ENCODE measurements at places on chromosomes 1 and 21. TPM values are rescaled to one million over a fixed set of nuclear protein-coding genes. Genes with fewer than 3 reads are reported as not detected.

SPRR2E gene
- not detected for total RNA-seq

GBP5 gene
- 34.3 TPM for total RNA-seq

CD5L gene
- total RNA-seq = not detected

LCE1C gene
- not detected for total RNA-seq

EVA1B gene
- total RNA-seq = 10.7 TPM

FH gene
- total RNA-seq = 102 TPM

VHLL gene
- not detected for total RNA-seq

IVL gene
- total RNA-seq = not detected

LRRC53 gene
- not detected for total RNA-seq

TNFAIP8L2 gene
- 28.7 TPM for total RNA-seq

TMPRSS15 gene
- total RNA-seq = not detected

SPRR3 gene
- not detected for total RNA-seq

GRCh38 chr1:67733681-67734322 lies 48.8 kb downstream of the GADD45A start:
- H3K27ac ChIP-seq = no peak overlapping the region
- no peaks in the 10 kb centered on the region for H3K36me3 ChIP-seq
- no peak for DNase-seq
- peaks cover 25% of the 10 kb centered on the region for H3K4me1 ChIP-seq

GRCh38 chr1:13760921-13761320 lies 60.9 kb downstream of the PRDM2 start:
- no peak overlapping the region for H3K27ac ChIP-seq
- no peak for DNase-seq
- peaks cover 17% of the 10 kb centered on the region for H3K36me3 ChIP-seq
- H3K4me3 ChIP-seq = no peak overlapping the region
- H3K27me3 ChIP-seq = no peaks in the 10 kb centered on the region
- H3K4me1 ChIP-seq = peaks cover 39% of the 10 kb centered on the region

GRCh38 chr1:204619721-204620120 lies 65.8 kb downstream of the LRRN2 start:
- no peak overlapping the region for H3K4me3 ChIP-seq
- H3K27ac ChIP-seq = no peak overlapping the region
- H3K27me3 ChIP-seq = no peaks in the 10 kb centered on the region
- H3K36me3 ChIP-seq = no peaks in the 10 kb centered on the region
- no peak for DNase-seq

GRCh38 chr1:159430985-159431384 lies 1.0 kb upstream of the OR10J4 start:
- H3K4me1 ChIP-seq = no peaks in the 10 kb centered on the region
- H3K27me3 ChIP-seq = no peaks in the 10 kb centered on the region
- no peak overlapping the region for H3K4me3 ChIP-seq
- no peak overlapping the region for H3K27ac ChIP-seq

DNA sequence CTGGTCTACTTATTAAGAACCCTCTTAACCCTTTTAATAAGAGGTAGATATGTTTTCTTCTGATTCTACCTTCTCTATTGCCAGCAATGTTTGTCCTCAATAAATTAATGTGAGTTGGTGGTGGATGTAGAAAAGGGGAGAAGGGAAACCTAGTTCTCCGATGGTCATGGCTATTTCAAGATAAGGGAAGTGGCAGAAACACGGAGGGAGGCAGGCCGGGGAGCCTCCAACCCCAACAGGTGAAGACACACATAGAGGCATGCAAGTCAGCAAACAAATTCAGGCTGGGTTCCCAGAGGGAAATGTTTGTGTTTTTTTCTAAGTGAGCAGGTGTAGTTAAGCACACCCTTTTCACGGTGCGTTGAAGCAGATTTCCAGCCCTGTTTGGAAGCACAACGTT lies 31.0 kb upstream of the CLDN14 start:
- no peak overlapping the region for H3K27ac ChIP-seq
- DNase-seq = no peak
- peaks cover 8% of the 10 kb centered on the region for H3K27me3 ChIP-seq

DNA sequence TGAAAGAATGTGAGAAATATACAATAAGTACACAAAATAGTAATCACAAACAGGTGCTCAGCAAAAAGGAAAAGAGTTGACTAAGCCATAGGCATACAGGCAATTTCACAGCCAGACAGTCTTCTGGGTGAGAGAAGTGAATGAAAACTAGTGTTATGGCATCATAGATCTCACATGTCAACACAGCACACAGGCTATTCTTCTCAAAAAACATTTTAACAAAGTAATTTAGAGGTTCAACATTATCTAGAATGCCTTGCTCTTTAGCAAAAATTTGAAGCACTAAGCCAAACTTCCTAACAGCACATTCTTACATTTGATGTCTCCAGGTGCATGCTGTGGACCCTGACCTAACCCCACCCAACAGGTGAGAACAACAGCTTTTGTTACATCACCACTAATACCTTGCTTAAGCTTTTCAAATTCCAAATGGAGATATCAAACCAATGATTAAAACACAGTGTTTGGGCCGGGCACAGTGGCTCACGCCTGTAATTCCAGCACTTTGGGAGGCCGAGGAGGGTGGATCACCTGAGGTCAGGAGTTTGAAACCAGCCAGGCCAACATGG lies 30.5 kb downstream of the OTUD7B start:
- no peak overlapping the region for H3K4me3 ChIP-seq
- peaks cover 29% of the 10 kb centered on the region for H3K4me1 ChIP-seq
- no peaks in the 10 kb centered on the region for H3K27me3 ChIP-seq
- peaks cover 24% of the 10 kb centered on the region for H3K36me3 ChIP-seq
- DNase-seq = no peak

DNA sequence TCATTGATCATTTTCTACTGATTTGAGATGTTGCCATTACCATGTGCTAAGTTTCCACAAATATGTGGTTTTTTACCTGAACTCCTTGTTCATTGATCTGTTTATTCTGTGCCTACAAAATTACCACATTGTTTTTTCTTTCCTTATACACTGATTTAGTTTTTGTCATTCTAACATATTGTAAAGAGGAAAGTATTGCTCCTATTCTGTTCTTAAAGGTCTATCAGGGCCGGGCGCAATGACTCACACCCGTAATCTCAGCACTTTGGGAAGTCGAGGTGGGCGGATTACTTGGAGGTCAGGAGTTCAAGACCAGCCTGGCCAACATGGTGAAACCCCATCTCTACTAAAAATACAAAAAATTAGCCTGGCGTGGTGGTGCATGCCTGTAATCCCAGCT lies 75.1 kb downstream of the CAMTA1 start:
- H3K4me1 ChIP-seq = peaks cover 7% of the 10 kb centered on the region
- no peak for DNase-seq
- H3K27me3 ChIP-seq = no peaks in the 10 kb centered on the region
- H3K4me3 ChIP-seq = no peak overlapping the region

GRCh38 chr21:27261676-27262075 lies 294.8 kb upstream of the ADAMTS5 start:
- no peak overlapping the region for H3K4me3 ChIP-seq
- no peaks in the 10 kb centered on the region for H3K36me3 ChIP-seq
- peaks cover 2% of the 10 kb centered on the region for H3K4me1 ChIP-seq
- no peak overlapping the region for H3K27ac ChIP-seq

GRCh38 chr1:17259233-17259873 lies 10.5 kb downstream of the PADI3 start:
- no peaks in the 10 kb centered on the region for H3K4me1 ChIP-seq
- no peak for DNase-seq
- H3K27ac ChIP-seq = no peak overlapping the region
- peaks cover 1% of the 10 kb centered on the region for H3K27me3 ChIP-seq
- no peaks in the 10 kb centered on the region for H3K36me3 ChIP-seq
- H3K4me3 ChIP-seq = no peak overlapping the region

GRCh38 chr21:36386031-36386642 lies 945 bp downstream of the CHAF1B start:
- H3K27ac ChIP-seq = peak overlapping the region; percentile 53
- H3K36me3 ChIP-seq = peaks cover 28% of the 10 kb centered on the region
- H3K27me3 ChIP-seq = no peaks in the 10 kb centered on the region
- peak overlapping the region; percentile 82 for H3K4me3 ChIP-seq

DNA sequence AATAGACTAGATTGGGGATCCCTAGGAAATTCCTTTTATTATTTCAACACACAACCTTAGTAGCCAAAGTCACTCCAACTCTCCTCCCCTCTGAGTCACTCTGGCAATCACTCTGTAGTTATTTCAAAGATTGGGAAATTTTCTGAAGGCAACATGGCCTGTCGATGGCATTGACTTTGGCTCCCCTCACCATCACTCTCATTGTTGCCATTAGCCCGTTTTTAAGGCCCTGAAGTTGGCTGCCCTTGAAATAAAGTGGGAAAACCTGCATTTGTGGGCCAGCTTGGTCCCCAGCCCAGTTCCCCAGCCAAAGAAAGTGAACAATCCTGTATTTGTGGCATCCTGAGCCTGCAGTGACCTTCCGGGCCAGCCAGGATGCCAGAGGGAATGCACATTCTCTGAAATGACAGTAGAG lies 52.5 kb downstream of the CDC7 start:
- no peak overlapping the region for H3K4me3 ChIP-seq
- peaks cover 14% of the 10 kb centered on the region for H3K36me3 ChIP-seq
- peak overlapping the region; percentile 93 for H3K27ac ChIP-seq
- H3K4me1 ChIP-seq = peaks cover 87% of the 10 kb centered on the region

GRCh38 chr1:222911866-222912265 lies 97.0 kb downstream of the DISP1 start:
- no peak overlapping the region for H3K27ac ChIP-seq
- DNase-seq = no peak
- H3K27me3 ChIP-seq = no peaks in the 10 kb centered on the region
- H3K36me3 ChIP-seq = no peaks in the 10 kb centered on the region

DNA sequence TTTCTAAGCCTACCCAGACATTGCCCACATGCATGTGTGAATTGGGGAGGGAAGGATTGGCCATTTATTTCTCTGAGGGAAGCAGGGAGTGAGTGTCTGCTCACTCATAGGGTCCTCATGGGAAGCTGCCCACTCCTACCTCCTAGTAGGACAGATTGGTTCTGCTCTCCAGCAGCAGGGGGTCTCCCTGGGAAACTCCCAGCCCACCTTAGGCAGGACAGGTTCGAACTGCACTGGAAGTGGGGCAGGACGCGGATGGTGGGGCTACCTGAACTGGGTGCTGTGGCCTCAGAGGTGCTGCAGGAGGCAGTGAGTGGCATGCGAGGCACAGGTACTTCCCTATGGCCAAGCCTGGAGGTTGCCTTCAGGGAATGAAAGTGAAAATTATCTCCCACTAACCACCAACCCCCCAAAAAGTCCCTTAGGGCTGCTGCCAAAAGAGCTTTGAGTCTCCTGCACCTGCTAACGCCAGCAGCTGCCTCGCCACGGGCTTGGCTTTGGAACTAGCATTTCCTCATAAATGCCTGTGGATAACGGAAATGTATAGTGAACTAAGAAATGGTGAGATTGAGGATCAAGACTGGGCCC lies 157.0 kb upstream of the COA6 start:
- H3K27me3 ChIP-seq = peaks cover 35% of the 10 kb centered on the region
- no peaks in the 10 kb centered on the region for H3K36me3 ChIP-seq
- H3K27ac ChIP-seq = no peak overlapping the region
- peaks cover 19% of the 10 kb centered on the region for H3K4me1 ChIP-seq
- peak overlapping the region; percentile 28 for H3K4me3 ChIP-seq

GRCh38 chr21:28540514-28540913 lies 452.2 kb downstream of the LTN1 start:
- H3K4me1 ChIP-seq = no peaks in the 10 kb centered on the region
- H3K4me3 ChIP-seq = no peak overlapping the region
- DNase-seq = no peak
- H3K27me3 ChIP-seq = no peaks in the 10 kb centered on the region
- H3K27ac ChIP-seq = no peak overlapping the region

DNA sequence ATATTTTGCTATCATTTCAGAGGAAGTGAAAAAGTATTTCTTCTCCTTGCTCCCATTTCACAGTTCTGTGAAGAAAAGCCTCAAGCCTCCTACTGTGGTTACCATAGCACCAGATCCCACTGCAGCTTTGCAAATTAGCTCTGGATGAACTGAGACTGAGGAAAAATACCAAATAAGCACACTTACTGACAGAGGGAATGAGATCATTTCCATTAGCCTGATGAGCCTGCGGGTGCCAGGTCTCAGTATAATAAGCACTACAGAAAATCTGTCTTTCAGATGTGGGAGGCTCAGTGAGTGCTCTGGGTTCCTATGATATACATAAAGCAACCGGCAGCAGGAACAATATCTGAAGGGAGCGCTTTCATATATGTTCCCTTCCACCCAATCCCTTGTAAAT lies 21.4 kb downstream of the XKR8 start:
- no peak overlapping the region for H3K4me3 ChIP-seq
- no peaks in the 10 kb centered on the region for H3K27me3 ChIP-seq
- no peak overlapping the region for H3K27ac ChIP-seq

DNA sequence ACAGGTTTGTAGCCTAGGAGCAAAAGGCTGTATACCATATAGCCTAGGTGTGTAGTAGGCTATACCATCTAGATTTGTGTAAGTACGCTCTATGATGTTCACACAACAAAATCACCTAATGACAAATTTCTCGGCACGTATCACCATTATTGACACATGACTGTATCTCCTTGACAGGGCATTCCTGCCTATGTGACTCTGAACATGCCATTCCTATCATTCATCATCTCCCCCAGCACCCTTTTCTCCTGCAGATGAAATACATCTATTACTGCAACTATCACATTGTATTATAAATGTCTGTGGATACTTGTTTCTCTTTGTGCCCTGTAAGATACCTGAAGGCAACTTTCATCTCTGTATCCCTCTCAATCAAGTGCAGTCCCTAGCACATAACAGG lies 29.9 kb downstream of the TP53BP2 start:
- H3K27ac ChIP-seq = no peak overlapping the region
- no peaks in the 10 kb centered on the region for H3K27me3 ChIP-seq
- peaks cover 21% of the 10 kb centered on the region for H3K4me1 ChIP-seq
- no peak for DNase-seq

DNA sequence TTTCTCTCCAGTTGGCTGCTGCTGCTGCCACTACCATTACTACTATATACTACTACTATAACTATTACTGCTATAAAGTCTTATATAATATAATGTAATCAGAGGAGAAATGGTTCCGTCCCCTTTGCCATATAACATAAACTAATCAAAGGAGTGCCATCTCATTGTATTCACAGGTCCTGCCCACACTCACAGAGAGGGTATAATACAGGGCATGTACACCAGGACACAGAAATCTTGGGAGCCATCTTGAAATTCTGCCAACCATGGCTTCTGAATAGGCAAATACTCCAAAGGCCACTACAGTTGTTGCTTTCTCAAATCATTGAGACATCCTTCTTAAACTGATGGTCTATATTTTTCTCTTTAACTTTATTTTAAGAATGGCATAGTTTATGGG lies 6.9 kb upstream of the ZRANB2 start:
- no peak overlapping the region for H3K4me3 ChIP-seq
- no peaks in the 10 kb centered on the region for H3K36me3 ChIP-seq
- no peak for DNase-seq
- H3K27me3 ChIP-seq = peaks cover 23% of the 10 kb centered on the region
- H3K4me1 ChIP-seq = no peaks in the 10 kb centered on the region
- no peak overlapping the region for H3K27ac ChIP-seq

DNA sequence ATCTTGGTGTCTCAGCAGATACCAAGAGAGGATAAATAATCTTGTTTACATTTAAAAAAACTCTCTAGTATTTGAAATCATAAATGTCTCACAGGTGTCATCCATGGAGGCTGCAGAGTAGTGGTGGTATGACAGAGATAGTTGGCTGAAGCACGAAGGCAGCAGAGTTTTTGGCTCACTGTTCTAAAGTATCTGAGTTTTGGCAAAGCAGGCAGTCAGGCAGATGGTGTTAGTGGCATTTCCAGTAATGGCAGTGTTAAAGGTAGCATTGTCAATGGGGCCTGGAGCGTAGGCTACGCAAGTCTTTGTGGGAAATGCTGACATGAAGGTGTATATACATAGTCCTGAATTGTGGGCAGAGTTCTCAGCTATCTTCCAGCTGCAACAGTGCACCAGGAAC lies 68.5 kb upstream of the HSD17B7 start:
- H3K4me3 ChIP-seq = no peak overlapping the region
- H3K27me3 ChIP-seq = peaks cover 13% of the 10 kb centered on the region
- H3K4me1 ChIP-seq = peaks cover 5% of the 10 kb centered on the region
- H3K27ac ChIP-seq = no peak overlapping the region
